Kasumi-1 (cell line): ENCODE measurements at places on chromosomes 1 and 21.

- no peak for DNase-seq
Measured at GRCh38 chr1:62233926-62234450, 39.3 kb downstream of the L1TD1 start.

GRCh38 chr1:83692524-83693381 is 306.2 kb downstream of the TTLL7 start:
- DNase-seq, result no peak

- no peak for DNase-seq
Measured at GRCh38 chr21:46210378-46211136, 18.0 kb downstream of the LSS start.

- DNase-seq, result peak; percentile 87
Measured at GRCh38 chr1:205791568-205792180, 16.4 kb upstream of the RAB29 start.

GRCh38 chr1:9202240-9202870 is 32.2 kb upstream of the H6PD start:
- no peak for DNase-seq

GRCh38 chr1:33036051-33036525 is 595 bp downstream of the AK2 start:
- peak; percentile 23 for DNase-seq

DNA sequence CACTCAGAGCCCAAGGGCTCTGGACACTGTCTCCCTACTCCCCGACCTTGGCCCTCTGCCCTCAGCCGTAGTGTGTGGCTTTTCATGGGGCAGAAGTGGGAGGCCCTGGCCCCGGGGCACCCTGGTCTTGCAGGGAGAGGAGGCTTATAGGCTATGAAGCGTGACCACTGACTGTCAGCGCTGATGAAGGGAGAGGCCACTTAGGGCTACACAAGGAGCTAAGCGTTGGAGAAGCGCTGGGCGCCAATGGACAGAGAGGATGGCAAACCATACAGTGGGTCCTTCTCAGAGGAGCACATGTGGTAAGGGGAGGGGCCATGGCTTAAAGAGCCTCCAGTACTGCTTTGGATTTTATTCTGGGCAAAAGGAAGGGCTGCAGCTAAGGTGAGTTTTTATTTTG is 7.9 kb downstream of the CRABP2 start:
- DNase-seq, result no peak

- DNase-seq, result no peak
Measured at GRCh38 chr1:229007701-229008100, 263.2 kb upstream of the RAB4A start.

DNA sequence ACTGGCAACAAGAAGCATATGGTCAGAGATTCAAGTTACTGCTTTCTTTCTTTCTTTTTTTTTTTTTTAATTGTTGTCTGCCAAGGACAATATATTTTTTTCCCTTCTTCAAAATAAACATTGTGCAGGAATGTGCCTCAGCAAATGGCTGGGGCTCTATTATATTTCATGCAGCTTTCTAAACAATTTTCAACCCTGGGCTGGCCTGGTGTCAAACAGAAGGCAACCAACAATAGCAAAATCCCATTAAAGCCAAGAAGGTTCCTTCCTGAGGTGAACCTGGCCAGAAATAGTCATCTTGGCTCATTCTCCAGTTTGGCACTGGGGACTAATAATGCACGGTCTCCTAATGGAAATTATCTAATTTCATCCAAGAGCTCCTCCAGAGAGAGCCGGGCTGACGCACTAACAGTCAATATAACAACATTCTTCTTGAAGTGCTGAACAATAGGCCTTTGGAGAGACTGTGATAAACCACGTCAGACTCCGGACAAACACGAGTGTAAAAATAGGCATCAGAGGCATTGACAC is 35.7 kb upstream of the HLX start:
- DNase-seq, result no peak

DNA sequence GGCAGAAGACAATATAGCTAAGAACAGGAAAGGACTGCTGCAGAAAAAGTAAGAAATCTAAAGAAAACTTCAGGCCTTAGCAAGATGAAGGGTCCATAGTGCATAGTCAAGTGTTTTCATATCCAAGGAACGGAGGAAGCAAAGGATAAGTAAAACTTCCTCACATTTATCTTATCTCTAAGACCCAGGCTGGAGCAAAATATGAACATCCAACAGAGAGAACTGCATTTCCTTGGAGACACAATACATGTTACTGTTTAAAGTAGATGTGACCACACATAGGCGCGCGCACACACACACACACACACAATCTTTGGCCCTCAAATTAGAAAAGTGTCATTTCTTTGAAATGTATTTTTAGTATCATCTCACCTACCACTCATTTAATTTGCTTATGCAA is 66.7 kb downstream of the TTLL7 start:
- DNase-seq, result no peak
